NCI-H526 (cell line): ENCODE measurements at places on chromosomes 11 and 22.

DNA sequence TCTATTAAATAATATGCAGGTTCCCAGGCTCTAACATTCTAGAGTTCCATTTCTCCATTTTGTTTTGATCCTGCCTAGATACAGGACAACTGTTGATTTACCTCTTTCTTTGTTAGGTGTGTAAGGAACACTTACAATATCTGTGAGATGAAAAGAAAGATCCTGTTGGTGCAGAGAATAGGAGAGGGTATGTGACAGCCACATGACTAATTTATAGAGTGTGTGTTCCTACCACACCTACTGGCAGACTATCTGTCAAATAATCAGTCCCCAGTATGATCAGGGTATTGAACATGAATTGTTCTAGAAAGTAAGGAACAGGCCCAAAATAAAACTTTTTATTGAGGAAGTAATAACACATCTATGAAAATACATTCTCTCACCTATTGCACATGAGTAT lies 10.2 kb downstream of the MMP10 start:
- DNase-seq = no peak

DNA sequence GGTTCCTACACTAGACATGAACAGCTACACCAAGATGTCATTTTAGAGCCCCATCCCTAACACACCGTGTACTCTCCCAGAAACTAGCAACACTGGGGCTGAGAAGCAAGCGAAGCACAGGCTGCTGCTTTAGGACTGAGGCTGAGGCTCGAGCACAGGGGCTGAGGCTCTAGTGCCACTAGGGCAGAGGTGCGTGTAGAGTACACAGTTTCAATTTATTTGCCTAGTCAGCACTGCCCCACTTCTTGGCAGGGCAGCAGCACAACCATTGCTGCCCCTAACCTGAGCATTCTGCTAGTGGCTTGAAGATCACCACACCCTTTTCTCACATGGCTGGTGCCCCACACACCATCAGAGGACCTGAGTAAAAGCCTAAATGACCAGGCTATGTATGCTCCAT lies 713.2 kb downstream of the LRRC4C start:
- no peak for DNase-seq

DNA sequence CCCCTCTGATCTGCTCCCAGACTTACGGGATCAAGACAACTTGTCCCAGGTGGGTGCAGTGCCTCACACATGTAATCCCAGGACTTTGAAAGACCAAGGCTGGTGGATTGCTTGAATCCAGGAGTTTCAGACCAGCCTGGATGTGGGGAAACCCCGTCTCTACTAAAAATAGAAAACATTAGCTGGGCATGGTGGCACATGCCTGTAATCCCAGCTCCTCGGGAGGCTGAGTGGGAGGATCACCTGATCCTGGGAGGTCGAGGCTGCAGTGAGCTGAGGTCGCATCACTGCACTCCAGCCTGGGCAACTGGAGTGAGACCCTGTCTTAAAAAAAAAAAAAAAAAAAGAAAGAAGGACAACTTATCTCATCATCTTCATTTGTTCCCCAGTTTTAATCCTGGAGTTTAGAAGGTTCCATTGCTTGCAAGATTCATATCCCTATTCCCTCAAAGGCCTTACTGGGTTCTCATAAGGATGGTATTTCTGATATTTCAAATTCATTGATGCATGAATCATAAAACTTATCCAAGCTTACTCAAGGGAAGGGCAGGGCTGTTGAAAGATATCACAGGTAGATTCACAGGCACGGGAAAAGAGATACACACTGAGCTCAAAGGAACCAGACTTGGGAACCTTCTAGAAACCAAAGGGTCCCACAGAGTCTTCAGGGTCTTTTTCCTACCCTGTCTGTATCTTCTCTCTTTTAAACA lies 14.6 kb downstream of the ENDOD1 start:
- DNase-seq = no peak

GRCh38 chr11:86695373-86695772 lies 23.0 kb upstream of the ME3 start:
- DNase-seq = no peak

DNA sequence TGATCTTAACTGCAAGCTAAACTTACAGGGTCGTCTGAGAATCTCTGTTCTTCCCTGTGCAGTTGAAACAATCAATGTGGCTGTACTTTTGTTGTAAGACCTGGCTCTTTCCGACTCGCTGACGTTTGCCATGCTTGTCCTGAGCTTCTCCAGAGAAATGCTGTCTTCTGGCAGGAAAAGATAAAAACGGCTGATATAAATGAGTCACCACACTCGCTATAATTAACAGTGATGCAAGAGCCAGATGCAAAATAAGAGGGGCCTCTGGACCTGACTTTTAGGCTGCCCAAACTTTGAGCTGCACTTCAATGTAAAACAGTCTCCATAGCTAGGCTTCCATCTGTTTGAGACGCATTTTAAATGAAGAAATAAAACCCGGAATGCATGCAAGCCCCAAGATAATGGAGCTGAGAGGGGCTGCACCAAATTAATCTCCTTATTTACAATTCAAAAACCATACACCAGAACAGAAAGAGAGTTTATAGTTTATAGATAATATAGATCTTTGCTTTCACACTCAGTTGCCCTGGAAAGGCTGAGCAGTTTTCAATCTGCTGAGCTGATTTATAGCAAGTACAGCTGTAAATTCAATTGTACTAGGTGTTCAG lies 48.5 kb downstream of the WT1 start:
- DNase-seq = no peak

DNA sequence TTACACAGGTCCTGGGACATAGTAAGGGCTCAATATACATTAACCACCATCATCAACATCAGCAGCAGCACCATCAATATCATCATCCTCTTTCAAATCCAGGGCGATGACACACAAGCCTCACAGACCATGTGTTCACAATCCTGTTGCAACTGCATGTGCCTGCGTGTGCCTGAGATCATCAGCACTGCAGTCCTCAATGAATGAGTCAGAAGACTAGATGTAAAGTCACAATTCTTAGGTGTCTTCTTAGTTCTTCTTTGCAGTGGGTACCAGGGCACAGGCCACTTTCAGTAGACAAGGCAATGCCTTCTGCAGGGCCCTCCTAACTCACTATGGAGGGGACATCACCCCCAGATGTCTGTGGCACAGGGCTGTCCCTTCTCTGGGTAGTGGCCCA lies 111.1 kb downstream of the MYO18B start:
- no peak for DNase-seq

- DNase-seq = no peak
Measured at GRCh38 chr11:6200975-6201374, 2.0 kb downstream of the OR52W1 start.

GRCh38 chr11:68461575-68461917 lies 994 bp downstream of the PPP6R3 start:
- DNase-seq = no peak

DNA sequence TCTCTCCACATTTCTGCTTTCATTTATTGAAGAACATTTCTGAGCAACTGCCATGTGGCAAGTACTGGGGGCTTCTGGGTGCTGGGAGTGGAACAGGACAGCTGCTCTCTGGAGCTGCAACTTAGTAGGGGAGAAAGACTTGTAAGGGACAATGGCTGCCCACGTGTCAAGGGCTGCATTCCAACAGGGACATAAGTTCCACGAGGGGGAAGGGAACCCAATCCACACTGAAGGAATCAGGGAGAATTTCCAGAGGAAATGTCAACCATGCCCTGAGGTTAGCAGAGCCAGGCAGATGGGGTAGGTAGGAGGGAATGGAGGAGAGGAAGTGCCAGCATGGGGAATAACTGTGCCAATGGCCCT lies 1.7 kb downstream of the MAPK8IP2 start:
- DNase-seq = no peak

GRCh38 chr11:91749251-91749650 lies 475.4 kb upstream of the FAT3 start:
- no peak for DNase-seq

- no peak for DNase-seq
Measured at GRCh38 chr11:121417055-121417551, 35.0 kb upstream of the SORL1 start.

- DNase-seq = no peak
Measured at GRCh38 chr11:539971-540481, 2.7 kb downstream of the LRRC56 start.

- DNase-seq = no peak
Measured at GRCh38 chr11:11374358-11375148, 21.5 kb upstream of the CSNK2A3 start.

- peak; percentile 58 for DNase-seq
Measured at GRCh38 chr11:35305670-35306382, 113.5 kb downstream of the SLC1A2 start.

DNA sequence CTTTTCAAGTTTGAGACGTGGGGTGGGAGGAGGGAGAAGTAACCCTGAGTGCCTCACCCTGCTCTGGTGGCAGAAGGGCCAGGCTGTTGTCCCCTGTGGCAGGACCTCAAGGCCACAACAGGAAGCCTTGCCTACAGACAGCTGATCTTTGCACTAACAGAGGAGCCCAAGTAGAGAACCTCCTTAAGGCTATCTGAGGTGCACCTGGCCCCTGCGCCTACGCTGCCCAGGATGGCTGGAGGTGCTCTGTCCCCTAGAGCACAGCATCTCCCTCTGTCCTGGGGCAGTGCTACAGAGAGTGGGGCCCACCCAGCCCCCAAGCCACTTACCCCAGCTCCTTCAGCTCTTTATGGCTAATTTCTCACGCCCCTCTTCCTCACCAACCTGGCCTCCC lies 27.0 kb downstream of the MYO7A start:
- no peak for DNase-seq

DNA sequence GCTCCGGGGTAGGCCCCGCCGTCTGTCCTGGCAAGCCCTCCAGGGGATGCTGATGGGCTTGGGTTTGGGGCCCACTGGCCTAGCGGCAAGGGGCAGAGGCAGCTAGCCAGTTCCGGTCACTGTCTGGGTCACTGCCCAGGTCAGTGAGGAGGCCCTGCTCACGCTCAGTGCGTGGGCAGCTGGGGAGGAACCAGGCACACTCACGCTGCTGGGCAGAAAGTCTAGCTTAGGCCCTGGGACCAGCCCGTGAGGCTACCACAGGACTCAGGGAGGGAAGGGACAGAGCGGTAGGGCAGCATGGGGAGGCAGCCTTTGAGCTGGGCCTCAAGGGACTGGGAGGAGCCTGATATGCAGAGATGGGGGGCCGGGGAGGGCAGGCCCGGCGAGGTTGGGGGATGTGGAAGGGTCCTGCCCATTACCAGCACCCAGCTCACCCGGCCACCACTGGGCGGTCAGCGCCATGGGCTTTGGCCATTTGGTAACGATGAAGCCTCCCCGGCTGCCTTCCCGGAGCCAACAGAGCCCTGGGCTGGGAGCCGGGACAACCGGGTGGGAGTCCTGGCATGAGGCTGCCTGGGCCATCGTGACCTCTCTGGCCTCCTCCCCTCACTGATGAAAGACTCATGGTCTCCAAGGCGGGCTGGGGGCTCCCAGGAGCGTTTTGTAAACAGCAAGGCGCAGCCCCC lies 14.2 kb downstream of the SHISAL1 start:
- no peak for DNase-seq

DNA sequence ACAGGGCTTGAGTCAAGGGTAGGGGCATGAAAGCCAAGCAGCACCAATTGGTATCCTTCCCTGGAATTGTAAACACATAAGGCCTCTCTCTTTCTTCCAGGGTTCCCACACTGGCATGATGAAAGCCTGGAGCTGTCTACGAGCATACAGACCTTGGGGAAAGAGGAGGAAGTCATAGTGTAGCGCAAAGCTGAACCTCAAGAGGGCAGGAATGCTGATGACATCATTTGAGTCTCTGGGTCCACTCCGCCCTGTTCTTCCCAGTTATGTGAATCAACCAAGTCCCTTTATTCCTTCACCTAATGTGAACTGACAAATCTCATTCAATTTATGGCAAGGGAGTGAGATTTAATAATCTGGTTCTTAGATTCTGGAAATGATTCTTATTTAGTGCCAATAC lies 266.4 kb upstream of the NCAM1 start:
- no peak for DNase-seq

- no peak for DNase-seq
Measured at GRCh38 chr22:17120281-17120680, 879 bp downstream of the TMEM121B start.

GRCh38 chr11:79397252-79397651 lies 43.6 kb downstream of the TENM4 start:
- DNase-seq = no peak

DNA sequence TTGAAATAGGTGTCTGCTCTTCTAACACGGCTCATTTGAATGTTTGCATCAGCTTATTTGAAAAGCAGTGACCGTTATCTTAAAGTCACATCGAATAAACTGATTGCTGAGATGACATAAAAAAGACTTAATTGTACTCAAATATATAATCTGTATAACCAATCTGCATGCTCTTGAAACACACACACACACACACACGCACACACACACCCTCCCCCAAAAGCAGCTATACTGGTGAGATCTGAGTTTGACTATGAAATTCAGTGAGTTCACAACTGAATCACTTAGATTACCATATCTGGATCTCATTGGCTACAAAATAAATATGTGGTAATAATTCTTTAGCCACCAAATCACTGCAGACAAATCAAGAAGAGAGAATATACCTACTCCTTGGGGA lies 3.8 kb upstream of the IFTAP start:
- DNase-seq = no peak
